Putamen (tissue), 1 donor: ENCODE measurements at places on chromosomes 4 and X.

- no peak for DNase-seq
These were observed 69.6 kb downstream of the MAML3 start for GRCh38 chr4:140084385-140084784.

GRCh38 chrX:110509755-110510532 lies 151.3 kb downstream of the RTL9 start:
- no peak for DNase-seq

DNA sequence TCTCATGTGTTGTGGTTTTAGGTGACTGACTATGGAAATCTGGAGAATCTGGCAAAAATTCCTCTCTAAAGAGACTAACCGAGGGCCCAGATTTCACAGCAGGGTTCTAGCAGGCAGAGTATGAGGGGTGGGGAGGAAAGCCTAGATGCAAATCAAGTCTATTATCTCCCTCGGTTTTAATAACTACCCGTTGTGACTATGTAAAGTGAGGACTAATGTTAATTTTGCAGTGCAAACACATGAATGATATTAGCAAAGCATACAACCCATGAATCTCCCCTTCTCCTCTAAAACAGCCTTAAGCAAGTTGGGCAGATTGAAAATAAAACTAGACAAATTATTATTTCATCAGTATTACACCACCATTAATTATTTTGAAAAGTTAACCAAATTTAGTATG lies 131.4 kb downstream of the SLITRK2 start:
- no peak for DNase-seq

- no peak for DNase-seq
These were observed 46.4 kb downstream of the GPAT3 start for GRCh38 chr4:83582289-83582785.

GRCh38 chr4:109723110-109723509 lies 6.8 kb downstream of the PLA2G12A start:
- no peak for DNase-seq

DNA sequence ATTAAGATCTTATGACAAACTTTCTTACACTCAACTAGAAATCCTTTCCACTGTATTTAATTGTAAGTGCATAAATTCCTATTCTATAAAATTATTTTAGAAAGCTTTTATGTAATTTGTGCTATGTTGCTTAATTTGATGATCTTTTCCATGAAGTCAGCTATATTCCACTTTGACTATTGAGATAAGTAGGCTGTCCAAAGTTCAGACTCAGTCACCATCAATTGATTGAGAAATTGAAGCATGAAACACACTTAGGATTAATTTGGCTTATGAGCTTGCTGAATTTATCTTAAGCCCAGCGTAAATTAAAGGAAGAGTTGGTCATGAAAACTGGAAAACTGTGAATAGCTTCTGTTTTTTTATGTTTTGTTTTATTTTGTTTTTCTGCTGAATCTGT lies 18.7 kb upstream of the UGT2B10 start:
- DNase-seq = no peak

- no peak for DNase-seq
These were observed 99.0 kb upstream of the DDX3X start for GRCh38 chrX:41234962-41235361.

DNA sequence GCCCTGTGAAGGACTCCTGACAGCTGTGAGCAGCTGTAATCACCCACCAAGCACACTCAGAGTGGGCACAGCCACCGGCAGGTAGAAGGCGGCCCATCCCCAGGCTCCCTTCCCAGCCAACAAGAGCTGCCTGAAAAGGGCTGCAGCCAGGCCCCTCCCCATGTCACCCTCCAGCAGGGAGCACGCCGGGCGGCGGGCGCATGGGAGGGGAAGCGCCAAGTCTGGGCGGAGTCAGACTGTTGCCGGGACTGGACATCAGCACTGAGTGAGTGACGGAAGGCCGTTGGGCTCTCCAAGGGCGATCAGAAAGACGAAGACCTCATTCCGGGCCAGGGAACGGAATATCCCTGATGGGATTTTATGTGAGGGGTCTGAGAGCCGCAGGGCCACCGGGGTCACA lies 82.1 kb downstream of the PPP2R2C start:
- DNase-seq = no peak

- DNase-seq = peak; percentile 75
These were observed 9.5 kb downstream of the RNF175 start for GRCh38 chr4:153750197-153750817.

GRCh38 chr4:140242357-140243277 lies 88.6 kb upstream of the MAML3 start:
- DNase-seq = no peak

- no peak for DNase-seq
These were observed 28.1 kb downstream of the SHISA3 start for GRCh38 chr4:42425146-42426065.

DNA sequence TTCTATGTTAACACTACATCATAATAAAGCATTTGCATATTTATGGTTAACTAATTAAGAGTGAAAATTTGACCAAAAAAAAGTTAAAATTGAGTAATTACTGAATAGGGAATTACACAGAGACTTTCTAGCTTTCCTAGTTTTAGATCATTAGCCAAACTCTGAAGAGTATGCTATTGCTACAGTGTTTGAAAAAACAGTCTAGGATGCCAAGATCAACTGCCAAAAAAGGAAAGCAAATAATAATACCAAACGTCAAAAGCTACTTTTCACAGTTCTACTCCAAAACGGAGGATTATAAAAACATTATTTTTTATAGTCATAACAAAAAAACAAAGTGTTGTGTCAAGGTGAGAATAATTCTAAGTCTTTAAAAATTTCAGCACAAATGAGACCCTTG lies 359.8 kb upstream of the CTSO start:
- DNase-seq = no peak

DNA sequence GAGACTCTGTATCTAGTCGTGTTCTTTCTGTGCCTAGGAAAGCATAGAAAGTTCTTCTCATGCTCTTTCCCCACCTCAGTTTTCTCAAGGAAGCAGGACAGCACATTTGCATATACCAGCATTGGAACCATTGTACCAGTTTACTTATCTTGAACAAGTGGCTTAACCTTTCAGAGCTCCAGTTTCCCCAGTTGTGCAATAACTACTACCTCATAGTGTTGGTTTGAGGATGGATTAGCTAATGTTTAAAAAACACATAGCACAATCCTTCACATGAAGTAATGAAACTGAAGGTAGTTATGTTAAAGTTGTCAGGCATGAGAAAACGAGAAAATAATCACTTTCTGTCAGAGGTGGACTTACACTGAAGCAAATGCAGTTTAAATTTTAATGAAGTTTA lies 92.2 kb upstream of the H2AZ1 start:
- DNase-seq = no peak

DNA sequence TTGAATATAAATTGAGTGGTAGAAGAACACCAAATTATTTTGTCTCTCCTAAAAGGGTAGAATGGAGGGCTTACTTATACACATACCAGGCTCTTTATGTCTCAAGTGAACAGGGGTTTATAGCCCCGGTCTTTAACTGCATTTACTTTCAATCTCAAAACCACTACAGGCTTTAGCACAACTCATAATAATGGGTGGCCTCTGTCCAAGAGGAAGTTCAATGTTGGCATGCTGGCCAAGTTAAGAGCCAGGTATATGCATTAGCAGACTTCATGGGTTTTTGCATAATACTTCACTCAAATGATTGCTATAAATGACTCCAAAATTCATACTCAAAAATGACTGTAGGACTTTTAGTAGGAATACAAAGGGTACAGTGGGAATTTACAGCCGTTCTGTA lies 118.5 kb upstream of the OTUD4 start:
- DNase-seq = no peak
